Thoracic aorta endothelial cell (primary cell): ENCODE measurements at places on chromosomes 6 and 20. TPM values are rescaled to one million over a fixed set of nuclear protein-coding genes. Genes with fewer than 3 reads are reported as not detected.

The PTGIS gene
- total RNA-seq: 1.1 and 1.3 TPM in 2 replicates

The PROKR2 gene
- total RNA-seq: not detected in 2 replicates

The PTPRA gene
- total RNA-seq: 48.3 and 61.7 TPM in 2 replicates

The ID4 gene
- total RNA-seq: 0.07 and 0.13 TPM in 2 replicates

The TMEM244 gene
- total RNA-seq: not detected in 2 replicates

The GUCA1A gene
- not detected in 2 replicates for total RNA-seq

The AK9 gene
- 7.3 and 10.2 TPM in 2 replicates for total RNA-seq

The FLOT1 gene
- total RNA-seq: 63.7 and 71.4 TPM in 2 replicates

The PDRG1 gene
- 3.8 and 4.7 TPM in 2 replicates for total RNA-seq

The RIPOR2 gene
- total RNA-seq: not detected in 2 replicates

The CCN6 gene
- not detected in 2 replicates for total RNA-seq

The COX7A2 gene
- 103 and 130 TPM in 2 replicates for total RNA-seq

The PRSS16 gene
- not detected in 2 replicates for total RNA-seq

The EDN3 gene
- not detected in 2 replicates for total RNA-seq

The GPX5 gene
- not detected in 2 replicates for total RNA-seq

The GLP1R gene
- total RNA-seq: not detected in 2 replicates

The KAT14 gene
- total RNA-seq: 12.0 and 12.9 TPM in 2 replicates

The DDX43 gene
- 0.66 and 0.72 TPM in 2 replicates for total RNA-seq

The PFDN6 gene
- total RNA-seq: 31.6 and 36.2 TPM in 2 replicates

The COX4I2 gene
- total RNA-seq: not detected in 2 replicates

The CTAGE9 gene
- total RNA-seq: not detected in 2 replicates

The BMP6 gene
- total RNA-seq: 203 and 233 TPM in 2 replicates

The ZFP64 gene
- total RNA-seq: 29.6 and 31.0 TPM in 2 replicates

The CABLES2 gene
- total RNA-seq: 2.9 and 3.5 TPM in 2 replicates

The PM20D2 gene
- total RNA-seq: 20.7 and 22.7 TPM in 2 replicates

The VWA7 gene
- 0.27 and 0.29 TPM in 2 replicates for total RNA-seq

The MATN4 gene
- not detected in 2 replicates for total RNA-seq

The TSBP1 gene
- not detected in 2 replicates for total RNA-seq

The FNDC11 gene
- total RNA-seq: 0.40 and 0.50 TPM in 2 replicates

The MYLK2 gene
- 0.29 and 0.40 TPM in 2 replicates for total RNA-seq

The OLIG3 gene
- total RNA-seq: not detected in 2 replicates

The CALHM5 gene
- total RNA-seq: 7.7 and 9.3 TPM in 2 replicates
